ENCODE measurements at places on chromosomes 1 and 21. TPM values are rescaled to one million over a fixed set of nuclear protein-coding genes. Genes with fewer than 3 reads are reported as not detected.

DNA sequence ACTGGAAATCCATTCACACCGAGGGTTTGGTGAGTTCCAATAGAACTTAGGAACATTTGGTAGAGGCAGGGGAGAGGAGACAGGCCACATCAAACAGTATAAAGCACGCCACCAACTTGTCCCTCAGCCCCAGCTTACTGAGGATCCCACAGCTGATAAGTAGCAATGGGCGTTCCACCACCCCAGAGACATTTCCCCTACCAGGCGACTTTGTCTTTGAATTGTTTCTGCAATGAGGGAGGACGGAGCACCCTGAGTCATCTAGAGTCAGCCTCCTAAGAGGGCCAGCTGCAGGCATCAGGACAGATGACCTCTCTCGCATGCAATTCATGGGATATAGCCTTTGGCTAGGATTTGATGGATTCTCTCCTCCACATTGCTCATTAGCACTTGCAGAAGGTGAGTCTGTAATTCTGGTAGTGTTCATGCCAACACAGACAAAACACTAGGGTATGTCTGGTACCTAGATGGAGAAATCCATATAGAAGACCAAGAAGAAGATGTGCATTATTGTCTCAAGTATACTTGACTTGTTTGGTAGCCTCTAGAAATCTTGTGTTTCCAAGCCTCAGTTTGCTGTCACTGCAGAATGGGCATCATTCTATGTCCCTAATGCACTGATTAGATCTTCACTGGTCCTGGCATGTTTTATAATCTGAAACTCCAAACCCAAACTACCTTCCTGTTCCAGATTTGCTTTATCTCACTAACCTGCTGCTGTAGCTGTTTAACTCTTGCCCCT lies 69.0 kb downstream of the RRAGC start:
- no peaks in the 10 kb centered on the region for H3K36me3 ChIP-seq
- no peak overlapping the region for H3K27ac ChIP-seq
- H3K4me3 ChIP-seq = no peak overlapping the region
- peaks cover 54% of the 10 kb centered on the region for H3K27me3 ChIP-seq
- DNase-seq = no peak
- H3K4me1 ChIP-seq = no peaks in the 10 kb centered on the region

DNA sequence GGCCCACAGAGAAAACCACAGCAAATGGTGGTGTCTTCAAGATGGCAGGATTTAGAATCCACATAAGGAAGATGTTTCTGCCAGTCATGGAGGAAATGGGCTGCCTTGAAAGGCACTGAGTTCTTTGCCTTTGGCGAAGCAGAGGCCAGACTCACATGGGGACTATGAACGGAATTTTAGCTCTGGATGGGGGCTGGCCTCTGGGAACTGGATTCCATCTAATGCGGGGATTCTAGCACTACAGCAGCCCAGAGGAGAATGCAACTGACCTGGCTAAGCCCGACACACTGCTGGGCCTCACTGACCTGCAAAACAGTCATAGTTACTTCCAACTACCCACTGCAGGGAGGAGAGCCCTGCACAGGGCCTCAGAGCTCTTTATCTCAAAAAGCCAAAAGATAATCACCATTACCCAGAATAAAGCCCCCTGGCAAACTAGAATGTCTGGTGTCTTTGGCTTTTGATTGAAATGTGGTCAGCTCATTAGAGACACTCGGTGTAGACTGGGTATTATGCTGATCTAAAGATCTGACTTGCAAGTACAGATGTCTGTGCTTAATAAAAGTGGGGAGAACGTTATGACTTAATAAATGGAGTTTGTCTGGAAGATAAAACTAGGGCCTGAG lies 11.6 kb downstream of the HCRTR1 start:
- H3K4me3 ChIP-seq = no peak overlapping the region
- peak overlapping the region; percentile 80 for H3K27ac ChIP-seq
- H3K27me3 ChIP-seq = no peaks in the 10 kb centered on the region
- peaks cover 67% of the 10 kb centered on the region for H3K36me3 ChIP-seq

DNA sequence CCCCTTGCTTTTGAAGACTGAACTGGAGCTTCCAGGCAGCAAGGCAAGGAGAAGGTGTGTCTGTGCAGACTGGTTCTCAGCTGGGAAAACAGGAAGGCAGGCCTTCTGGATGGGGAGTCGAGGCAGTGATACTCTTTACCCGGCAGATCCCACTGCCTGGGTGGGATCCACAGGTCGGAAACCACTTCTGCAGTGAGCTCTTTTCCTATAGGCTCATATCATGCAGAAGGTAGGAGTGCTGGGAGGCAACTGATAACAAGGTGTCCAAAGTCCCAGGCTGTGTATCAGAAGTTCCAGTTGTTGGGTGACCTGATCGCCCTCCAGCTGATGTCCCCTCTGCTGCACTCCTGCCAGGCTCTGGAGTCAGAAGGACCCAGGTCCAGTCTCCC lies 17.1 kb downstream of the ACOT11 start:
- H3K27me3 ChIP-seq = no peaks in the 10 kb centered on the region
- no peak for DNase-seq
- no peak overlapping the region for H3K4me3 ChIP-seq
- no peaks in the 10 kb centered on the region for H3K36me3 ChIP-seq
- no peak overlapping the region for H3K27ac ChIP-seq
- no peaks in the 10 kb centered on the region for H3K4me1 ChIP-seq

- no peak for DNase-seq
- no peaks in the 10 kb centered on the region for H3K27me3 ChIP-seq
- H3K36me3 ChIP-seq = no peaks in the 10 kb centered on the region
- H3K4me3 ChIP-seq = no peak overlapping the region
- H3K27ac ChIP-seq = no peak overlapping the region
Observed at GRCh38 chr1:67100833-67101232, 33.9 kb downstream of the C1orf141 start.

PTGFRN gene
- total RNA-seq = 31.1 TPM

TMEM200B gene
- 4.3 TPM for total RNA-seq
